NCI-H345 (cell line): ENCODE measurements at places on chromosomes 12 and 14.
A peak's percentile ranks its signal among the peaks of the same experiment; 100 is the strongest.

DNA sequence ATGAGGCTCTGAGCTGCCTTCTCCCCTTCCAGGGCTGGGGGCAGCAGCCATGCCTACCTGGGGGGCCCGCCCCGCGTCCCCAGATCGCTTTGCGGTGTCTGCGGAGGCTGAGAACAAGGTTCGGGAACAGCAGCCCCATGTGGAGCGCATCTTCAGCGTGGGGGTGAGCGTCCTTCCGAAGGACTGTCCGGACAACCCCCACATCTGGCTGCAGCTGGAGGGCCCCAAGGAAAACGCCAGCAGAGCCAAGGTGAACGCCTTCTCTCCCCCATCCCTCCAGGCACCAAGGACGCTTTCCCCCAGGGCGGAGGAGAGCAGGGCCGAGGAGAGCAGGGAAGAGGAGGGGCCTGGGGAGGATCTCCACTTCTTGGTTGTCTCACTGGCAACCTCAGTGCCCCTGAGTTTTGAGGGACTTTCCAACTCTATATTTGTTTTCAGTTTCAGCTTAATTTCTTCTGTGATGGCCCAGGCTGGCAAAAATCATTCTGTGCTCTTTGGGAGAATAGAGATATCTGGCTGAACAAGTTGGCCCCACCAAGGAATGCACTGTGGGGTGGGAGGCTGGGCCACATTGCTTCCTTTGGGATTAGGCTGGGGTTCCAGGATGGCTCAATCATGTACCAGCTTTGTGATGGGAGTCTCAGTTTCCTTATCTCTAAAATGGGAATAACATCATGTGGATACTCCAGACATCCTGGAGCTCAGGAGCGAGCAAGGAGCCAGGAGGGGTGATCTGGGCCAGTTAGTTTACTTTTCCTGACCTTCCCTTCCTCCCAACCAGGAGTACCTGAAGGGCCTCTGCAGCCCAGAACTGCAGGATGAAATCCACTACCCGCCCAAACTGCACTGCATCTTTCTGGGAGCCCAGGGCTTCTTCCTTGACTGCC lies 1.2 kb downstream of the KHNYN start:
- DNase-seq: no peak

DNA sequence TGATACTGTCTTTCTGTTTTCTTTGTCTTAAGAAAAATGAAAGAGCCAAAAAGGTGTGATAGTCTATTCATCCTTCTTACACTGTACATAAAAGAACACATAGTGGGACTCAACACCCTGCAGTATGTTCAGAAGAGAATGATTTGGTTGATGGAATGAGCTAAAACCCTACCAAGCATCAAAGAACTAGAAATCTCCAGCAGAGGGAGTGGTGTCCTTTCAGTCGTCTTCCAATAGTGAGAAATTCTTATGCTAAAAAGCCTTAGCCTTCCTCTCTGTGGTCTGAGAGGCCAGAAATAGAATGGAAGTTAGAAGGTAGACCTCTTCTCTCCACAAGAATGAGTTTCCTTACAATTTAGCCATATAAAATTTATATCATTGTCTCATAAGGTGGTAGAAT lies 393.4 kb upstream of the SEL1L start:
- no peak for DNase-seq

DNA sequence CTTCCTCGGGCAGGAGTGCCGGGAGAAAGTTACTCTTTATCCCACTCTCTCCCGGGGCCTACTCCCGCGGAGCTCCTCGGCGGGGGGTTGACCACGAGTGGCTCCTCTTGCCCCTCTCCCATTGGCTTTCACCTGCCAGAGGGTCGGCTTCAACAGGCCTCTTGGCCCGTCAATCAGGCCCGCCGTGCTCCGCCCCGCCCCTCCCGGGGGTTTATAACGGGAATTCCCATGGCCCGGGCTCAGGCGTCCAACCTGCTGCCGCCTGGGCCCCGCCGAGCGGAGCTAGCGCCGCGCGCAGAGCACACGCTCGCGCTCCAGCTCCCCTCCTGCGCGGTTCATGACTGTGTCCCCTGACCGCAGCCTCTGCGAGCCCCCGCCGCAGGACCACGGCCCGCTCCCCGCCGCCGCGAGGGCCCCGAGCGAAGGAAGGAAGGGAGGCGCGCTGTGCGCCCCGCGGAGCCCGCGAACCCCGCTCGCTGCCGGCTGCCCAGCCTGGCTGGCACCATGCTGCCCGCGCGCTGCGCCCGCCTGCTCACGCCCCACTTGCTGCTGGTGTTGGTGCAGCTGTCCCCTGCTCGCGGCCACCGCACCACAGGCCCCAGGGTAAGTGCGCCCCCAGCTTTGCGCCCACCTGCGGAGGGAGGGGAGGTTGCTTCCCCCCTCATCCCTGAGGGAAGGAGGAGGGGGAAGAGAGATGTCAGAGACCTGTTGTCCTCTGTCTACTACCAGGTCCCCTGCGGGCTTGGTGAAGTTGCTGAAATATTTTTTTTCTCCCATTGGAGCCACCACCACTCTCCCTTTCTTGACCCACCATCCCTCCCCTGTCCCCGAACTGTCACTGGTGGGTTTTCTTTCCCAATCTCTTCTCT lies at the start of gene SMOC1:
Gene SMOC1 (plus strand): TSS at position 242 of the 869 bp plus-strand sequence. CDS start 263 bp downstream, at position 505.
- DNase-seq: peak; percentile 89

GRCh38 chr12:5914387-5915149 lies 30.5 kb downstream of the ANO2 start:
- no peak for DNase-seq

- DNase-seq: no peak
Measured at GRCh38 chr14:24398293-24398652, 530 bp upstream of the NYNRIN start.

- DNase-seq: no peak
Measured at GRCh38 chr12:5944053-5944452, 1.0 kb downstream of the ANO2 start.

DNA sequence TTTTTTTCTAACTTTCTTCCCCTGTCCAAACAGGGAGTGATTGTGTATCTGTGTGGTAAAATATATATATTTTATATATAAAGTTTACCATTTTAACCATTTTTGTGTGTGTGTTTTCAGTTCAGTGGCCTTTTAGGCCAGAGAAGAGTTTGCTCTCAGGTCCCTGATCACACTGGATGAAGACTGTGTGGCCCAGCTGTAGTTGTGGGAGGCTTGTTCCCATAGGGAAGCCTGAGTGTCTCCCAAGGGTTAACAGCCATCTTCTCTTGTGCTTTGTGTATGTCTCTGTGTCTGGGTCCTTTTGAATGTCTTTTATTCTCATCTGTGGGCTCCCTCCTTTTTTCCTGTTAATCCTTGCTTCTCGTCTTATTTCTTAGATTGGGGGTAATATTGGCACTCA lies 23.4 kb downstream of the CGRRF1 start:
- no peak for DNase-seq

GRCh38 chr14:85702997-85703396 lies 173.1 kb downstream of the FLRT2 start:
- DNase-seq: no peak
